CD4-positive, alpha-beta T cell treated with Interferon gamma for 1 hour (primary cell): ENCODE measurements at places on chromosomes 6 and 20.

DNA sequence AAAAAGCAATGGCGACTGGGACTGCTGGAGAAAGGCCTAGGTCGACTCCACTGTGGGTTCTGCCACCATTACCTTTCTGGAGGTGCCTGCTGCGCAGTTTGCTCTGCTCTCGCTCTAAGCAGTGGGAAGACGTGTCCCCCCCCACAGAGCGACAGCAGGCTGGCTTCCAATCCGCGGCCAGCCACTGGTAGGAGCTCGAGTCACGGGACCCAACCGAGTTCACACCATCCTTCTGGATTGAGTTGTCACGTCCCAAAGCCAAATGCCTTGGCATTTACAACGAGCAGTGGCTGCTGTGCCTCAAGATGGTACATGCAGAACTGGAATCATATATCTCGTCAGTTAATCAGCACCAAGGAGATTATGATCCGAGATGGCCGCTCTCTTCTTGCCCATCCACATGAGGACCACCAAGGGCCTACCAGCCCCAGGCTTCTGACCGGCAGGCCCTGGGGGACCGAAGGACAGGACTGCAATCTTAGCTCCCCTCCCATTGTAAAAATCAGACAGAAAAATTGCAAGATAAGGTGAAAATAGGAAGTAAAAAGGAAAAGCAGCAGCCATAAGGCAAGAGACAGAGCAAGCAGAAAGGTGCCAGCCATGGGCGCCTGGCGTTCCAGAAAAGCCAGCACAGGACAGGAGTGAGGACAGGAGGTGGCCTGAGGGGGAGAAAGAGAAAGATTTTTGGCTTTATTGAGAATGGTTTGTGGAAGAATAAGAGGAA, 74.4 kb downstream of the TRAM2 start:
- DNase-seq = no peak

DNA sequence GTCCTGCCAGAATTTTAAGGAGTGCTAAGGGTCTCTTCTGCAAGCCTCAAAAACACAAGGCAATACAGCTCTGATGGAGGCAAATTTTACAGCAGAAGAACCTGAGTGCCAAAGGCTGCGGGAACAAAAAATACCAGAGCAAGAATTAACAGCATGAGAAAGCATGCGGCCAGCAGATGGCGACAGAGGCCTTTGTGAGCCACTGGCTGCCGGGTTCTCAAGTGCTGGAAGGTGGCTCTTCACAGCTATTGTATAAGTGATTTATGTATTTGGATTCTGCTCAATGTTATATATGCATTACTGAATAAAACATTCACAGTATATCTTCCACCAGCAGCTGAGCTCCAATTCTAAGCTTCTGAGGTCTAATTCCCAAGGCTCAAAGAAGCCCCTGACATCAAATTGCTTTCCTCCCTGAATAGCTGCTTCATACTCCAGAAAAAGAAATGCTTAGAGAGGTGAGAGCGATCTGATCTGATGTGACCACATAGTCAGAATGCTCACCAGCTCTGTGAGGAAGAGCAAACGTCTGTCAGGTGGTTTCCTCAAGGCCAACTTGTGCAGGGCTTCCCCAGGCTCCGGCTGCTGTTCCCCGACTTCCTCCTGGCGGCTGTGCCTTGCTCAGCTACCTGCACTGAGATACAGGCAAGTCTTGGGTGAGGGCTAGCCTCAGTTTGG, 58.6 kb downstream of the PPP1R3G start:
- peak; percentile 72 for DNase-seq

- DNase-seq = no peak
These were observed 25.7 kb downstream of the TPX2 start for GRCh38 chr20:31764641-31765305.

DNA sequence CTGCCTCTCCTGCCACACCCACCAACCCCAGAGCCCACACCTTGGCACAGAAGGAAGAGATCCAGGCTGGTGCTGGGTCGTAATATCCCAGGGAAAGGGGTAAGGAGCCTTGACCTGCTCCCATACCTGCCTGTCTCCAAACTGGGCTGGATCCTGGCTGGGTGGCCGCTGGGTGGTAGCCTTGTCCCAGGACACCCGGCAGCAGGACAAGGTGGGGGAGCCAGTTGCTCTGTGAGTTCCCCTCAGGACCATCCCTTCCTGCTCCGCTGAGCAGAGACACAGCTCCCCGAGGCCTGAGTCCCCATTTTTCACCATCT, 58.8 kb downstream of the UBE2V1 start:
- DNase-seq = no peak

- no peak for DNase-seq
These were observed 301.5 kb downstream of the NRN1 start for GRCh38 chr6:5705252-5705651.
